ENCODE measurements at places on chromosomes 3 and 15. TPM values are rescaled to one million over a fixed set of nuclear protein-coding genes. Genes with fewer than 3 reads are reported as not detected.

DNA sequence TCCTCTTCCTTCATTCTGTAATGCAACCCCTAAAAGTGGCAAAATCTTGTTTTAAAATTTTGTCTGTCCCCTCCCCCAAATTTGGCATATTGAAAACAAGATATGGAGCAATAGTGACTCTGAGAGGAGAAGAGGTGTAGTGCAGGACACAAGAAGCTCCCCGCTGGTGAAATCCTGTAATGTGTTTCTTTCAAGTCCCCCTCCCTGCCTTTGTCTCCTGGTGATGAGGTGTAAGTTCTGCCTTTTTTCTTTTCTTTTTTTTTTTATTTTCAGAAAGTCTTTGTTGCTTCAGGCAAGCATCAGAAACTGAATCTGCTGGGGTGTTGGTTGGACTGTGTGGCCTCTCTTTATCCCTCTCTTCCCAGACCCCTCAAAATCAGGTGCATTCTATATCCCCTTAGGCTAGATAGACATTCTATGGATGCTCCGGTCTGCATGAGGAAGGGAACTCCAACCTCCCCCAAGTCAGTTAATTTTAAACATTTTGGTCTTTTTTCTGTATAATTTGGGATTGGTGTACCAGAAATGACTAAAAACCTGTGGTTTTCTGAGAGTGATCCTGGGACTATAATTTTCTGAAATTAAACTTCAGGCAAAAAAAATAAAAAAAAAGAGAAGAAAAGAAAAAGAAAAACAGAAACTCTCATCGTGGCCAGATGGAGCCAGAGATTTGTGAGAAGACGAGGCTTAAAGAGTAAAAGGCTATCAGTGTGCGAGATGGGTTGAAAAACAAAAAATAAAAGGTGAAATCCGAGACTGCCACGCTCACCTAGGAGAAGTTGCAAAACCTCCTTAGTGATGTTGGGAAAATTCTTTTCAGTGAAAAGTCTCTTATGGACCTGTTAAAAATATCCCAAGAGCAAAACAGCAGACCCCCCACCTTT is 21.4 kb downstream of the ACKR2 start:
- DNase-seq = no peak

DNA sequence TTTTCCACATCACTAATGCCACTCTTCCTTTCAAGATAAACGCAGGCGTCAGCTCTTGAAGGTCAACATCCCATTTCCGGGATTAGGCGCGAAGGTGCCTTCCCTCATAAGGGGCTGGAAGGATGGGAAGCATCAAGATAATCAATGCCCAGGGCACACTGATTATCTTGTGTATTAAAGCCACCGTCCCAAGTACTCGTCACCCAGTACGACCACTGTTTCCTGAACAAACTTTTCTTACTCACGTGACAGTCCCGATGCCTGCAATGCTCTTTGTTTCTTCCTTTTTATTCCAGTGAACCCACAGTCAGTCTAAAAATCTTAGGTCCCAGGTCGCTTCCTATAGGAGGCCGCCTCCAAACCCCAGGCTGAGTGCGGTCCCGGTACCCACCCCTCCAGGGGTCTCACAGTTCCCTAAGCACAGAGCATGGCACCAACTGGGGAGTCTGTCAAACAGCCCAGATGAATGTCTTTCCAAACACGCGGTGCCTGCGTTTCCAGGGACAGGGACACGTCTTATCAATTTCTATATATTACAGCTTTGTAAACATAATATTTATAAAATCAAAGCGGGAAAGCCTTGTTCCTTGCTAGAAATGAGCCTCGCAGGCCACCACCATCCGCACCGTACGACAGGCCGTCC is 589 bp downstream of the ANAPC13 start:
- DNase-seq = no peak

DNA sequence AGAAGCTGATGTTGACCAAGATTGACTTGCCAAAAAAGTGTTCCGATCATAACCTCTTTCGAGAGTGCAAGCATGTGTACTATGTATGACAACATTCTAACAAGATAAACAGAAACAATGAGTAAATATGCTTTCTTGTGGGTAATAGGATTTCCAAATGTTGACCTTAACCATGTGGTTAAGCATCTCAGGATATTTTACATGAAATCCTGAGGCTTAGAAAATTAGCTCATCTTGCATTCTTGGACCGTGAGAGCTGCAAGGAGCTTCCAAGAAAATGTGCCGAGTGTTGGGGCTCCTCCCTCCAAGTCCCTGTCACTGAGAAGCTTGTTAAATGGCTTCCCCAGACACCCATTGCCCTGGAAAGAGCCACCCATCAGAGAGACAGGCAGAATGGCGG is 50.1 kb downstream of the C3orf20 start:
- no peak for DNase-seq

GRCh38 chr15:73928241-73928579 is 1.9 kb downstream of the LOXL1 start:
- DNase-seq = no peak

DNA sequence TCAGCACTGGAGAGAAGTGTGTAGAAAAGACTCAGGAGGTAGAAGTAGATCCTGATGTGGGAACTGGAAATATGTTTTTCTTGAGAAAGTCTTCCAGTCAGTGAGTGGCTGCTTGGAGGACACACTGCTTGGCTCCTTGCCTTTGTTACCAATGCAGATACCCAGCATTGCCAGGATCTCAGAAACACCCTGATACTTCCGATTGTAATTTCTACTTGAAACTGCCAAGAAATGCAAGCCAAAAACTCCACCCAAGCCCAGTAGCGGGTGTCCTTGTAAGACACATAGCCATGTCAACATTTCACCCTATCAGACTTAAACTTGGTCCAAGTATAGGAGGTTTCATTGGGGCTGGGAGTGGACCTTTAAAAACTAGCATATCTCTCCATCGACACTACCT is 141.8 kb downstream of the ALDH1A2 start:
- DNase-seq = no peak

FMN1 gene
- 33.1 TPM for total RNA-seq

DNA sequence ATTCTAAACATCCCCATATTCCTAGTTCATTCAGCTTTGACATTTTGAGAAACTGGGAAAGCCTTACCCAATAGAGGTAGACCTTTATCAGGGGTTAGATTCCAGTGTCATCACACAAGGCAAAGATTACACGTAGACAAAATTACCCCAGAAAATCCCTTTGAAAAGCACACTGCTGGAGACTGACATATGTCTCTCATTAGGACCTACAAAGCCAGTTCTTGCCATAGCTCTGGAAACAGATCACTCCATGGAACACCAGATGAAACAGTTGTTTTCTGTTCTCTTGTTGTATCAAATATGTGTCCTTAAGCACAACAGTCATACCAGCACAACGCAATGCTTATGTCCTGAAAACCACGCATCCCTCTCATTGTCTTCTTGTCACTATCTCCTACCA is 44.7 kb downstream of the RARB start:
- DNase-seq = no peak

SLC2A2 gene
- total RNA-seq = not detected

DNA sequence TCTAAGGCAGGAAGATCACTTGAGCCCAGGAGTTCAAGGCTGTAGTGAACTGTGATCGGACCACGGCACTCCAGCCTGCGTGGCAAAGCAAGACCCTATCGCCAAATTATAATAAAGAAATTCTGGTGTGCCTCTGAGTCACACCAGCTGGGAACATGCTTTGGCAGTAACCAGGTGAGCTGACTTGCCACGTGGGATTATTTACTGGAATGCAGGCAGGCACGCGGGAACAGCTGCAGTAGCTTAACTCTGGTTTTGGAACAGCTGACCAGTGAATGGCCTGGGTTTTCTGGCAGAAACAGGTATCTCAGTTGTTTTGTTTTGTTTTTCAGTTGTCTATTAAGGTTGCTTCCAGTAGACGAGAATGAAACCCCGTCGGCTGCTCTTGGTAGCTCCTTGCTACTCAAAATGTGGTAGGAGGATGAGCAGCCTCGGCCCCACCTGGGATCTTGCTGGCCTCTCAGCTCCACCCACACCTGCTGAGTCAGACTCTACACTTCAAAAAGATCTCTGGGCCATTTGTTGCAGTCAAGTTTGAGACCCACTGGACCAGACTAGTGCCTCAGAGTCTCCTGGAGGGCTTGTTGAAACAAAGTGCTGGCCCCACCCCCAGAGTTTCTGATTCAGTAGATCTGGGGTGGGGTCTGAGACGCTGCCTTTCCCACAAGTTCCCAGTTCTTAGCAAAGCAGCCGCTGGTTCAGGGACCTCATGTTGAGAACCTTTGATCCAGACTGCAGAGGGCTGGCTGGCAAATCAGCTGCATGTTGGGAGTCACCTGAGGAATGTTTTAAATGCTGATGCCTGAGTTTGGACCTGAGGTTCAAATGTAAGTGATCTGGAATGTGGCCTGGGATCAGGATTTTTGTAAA is 26.6 kb downstream of the IDH2 start:
- no peak for DNase-seq

GRCh38 chr15:60634815-60635214 is 155.9 kb upstream of the ICE2 start:
- no peak for DNase-seq

- no peak for DNase-seq
These were observed 62.3 kb downstream of the UBP1 start for GRCh38 chr3:33377931-33378330.

STAC gene
- 6.1 TPM for total RNA-seq

TOP2B gene
- total RNA-seq = 79.8 TPM

ITIH3 gene
- 0.64 TPM for total RNA-seq

DNA sequence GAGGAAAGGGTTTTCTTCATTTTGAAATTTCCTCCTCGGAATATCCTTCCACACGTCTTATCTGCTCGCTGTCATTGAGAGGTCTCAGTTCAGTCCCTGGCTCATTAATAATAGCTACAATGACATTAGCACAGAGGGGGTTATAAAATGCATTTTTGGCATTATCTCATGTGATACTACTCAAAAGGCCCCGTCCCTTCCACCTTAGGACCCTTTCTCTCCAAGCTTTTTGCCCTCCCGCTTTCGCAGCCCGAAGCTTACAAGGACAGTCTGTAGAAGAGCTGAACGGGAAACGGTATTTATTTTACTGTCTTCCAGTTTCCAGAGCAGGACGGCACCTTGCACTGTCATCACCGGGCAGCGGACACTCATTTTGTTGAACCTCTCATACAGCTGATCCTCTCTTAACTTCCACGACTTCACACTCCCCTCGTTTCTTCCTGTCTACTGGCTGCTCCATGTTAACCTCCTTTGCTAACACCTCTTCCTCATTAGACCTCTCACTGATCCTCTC is 5.6 kb upstream of the PLEKHO2 start:
- DNase-seq = no peak

GRCh38 chr15:54815556-54815955 is 381.2 kb downstream of the RSL24D1 start:
- DNase-seq = no peak

RAD54L2 gene
- total RNA-seq = 20.2 TPM

All from breast epithelium (tissue), 4 donors.